ENCODE measurements at places on chromosomes 2 and 18.
A peak's percentile ranks its signal among the peaks of the same experiment; 100 is the strongest.

- DNase-seq: no peak
These were observed 272.6 kb upstream of the ERBB4 start for GRCh38 chr2:212811036-212811805.

- no peak for DNase-seq
These were observed 964 bp downstream of the ZBTB7C start for GRCh38 chr18:48408111-48408726.

GRCh38 chr2:197378494-197379307 lies 56.1 kb downstream of the SF3B1 start:
- DNase-seq: peak; percentile 11

GRCh38 chr2:240024766-240025165 lies 376 bp downstream of the NDUFA10 start:
- DNase-seq: no peak

DNA sequence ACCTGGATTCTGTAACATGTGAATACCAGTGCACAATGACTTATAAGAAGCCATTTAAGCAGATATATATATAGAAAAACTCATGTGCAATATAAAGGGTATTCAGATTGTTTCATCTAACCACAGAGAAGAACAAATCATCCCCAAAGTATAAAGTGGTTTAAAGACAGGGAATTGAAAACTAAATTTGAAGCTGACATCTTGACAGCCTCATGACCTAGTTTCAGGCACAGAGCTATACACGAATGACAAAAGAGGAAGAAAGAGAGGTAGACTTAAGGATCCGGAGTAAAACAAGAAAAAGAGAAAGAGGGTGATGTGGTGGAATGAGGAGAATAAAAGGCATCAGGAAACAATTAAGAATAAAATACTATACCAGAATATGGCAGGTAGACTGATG lies 194.5 kb downstream of the EPHA4 start:
- no peak for DNase-seq

DNA sequence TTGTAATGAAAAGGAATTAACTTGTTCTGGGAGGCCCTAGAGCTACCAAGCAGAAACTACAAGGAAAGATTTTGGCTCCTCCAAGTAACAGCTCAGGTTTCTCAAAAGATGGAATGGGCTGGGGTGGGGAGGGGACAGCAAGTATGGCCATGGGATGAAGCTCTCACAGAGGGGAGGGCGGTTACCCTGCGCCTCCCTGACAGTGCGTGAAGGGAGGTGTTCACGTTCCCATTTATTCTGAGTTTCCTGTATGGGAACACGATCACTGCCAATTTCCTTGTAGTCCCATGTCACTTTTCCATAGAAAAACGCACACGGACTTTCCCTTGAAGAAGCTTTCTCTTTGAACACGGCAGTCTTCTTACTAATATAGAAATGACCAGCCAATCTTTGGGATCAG lies 17.0 kb downstream of the CDC42EP3 start:
- no peak for DNase-seq

GRCh38 chr2:150020221-150020620 lies 432.6 kb upstream of the MMADHC start:
- DNase-seq: no peak

DNA sequence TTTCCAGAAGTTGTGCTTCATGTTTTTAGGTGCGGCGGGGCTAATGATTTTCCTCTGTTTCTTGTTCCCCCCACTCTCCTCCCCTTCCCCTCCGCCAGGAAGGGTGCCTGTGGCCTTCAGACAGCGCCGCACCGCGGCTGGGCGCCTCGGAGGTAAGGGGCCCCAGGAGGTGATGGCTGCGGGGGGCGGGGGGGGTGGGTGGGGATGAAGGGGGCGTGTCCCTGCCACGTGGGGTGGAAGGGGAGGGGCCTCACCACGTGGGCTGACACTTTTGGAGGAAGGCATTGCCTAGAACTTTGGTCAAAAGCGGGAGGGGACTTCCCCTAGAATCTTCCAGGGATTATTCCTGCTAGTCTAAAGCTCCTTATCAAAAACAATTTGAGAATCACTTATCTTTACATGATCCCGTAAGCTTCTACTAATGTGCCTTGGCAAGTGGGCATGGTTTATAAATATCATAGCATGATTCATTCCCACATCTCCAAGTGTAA lies 83.1 kb downstream of the FAM210A start:
- DNase-seq: no peak

DNA sequence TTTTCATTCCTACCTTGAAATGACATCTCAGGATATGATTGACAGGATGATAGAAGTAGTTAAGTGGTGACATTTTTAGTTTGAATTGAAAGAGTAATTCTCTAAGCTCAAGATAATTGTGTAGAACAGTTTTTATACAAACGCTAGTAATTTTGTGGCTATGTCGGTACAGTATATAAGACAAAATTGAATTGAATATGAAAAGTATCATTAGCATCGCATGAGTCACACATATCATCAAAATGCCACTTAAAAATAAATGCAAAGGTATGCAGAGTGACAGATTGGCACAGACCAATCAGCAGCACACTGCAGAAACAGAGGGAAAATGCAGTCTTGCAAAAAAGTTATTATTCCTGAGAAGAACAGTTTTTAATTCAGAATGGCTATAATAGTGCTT lies 608.2 kb upstream of the NETO1 start:
- no peak for DNase-seq

- DNase-seq: no peak
These were observed 36.9 kb downstream of the TRAK2 start for GRCh38 chr2:201414099-201415023.

- DNase-seq: no peak
These were observed 9.3 kb upstream of the ERBB4 start for GRCh38 chr2:212547716-212548454.

DNA sequence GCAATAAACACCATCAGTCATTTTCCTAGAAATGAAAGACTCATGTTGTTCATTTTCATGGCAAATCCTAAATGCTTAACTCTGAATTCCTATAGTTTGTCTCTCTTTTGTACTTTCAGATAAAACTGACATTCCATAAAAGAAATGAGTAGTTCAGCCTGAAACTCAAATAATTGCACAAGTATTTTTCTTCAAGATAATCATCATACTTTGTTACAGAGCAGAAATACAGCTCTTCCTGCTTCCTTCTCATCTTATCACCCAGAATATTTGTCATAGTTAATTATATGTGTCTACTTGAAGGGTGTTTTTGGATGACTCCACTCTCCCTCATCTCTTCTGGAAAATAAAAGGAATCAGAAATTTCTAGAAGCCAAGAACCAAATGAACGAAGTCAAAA lies 141.1 kb downstream of the HNMT start:
- DNase-seq: no peak

GRCh38 chr2:167471734-167472133 lies 583.5 kb downstream of the XIRP2 start:
- no peak for DNase-seq
